ENCODE measurements at places on chromosomes 7 and 10.

- peak; percentile 65 for DNase-seq
These were observed at the start of gene OGDHL for GRCh38 chr10:49761789-49762565. OGDHL (minus strand) TSS chr10:49762323; CDS start chr10:49758592, 3,731 bp downstream.

- no peak for DNase-seq
These were observed 118.0 kb upstream of the PRSS58 start for GRCh38 chr7:142375710-142376313.

- no peak for DNase-seq
These were observed 5.7 kb downstream of the HOXA5 start for GRCh38 chr7:27137640-27138315.

DNA sequence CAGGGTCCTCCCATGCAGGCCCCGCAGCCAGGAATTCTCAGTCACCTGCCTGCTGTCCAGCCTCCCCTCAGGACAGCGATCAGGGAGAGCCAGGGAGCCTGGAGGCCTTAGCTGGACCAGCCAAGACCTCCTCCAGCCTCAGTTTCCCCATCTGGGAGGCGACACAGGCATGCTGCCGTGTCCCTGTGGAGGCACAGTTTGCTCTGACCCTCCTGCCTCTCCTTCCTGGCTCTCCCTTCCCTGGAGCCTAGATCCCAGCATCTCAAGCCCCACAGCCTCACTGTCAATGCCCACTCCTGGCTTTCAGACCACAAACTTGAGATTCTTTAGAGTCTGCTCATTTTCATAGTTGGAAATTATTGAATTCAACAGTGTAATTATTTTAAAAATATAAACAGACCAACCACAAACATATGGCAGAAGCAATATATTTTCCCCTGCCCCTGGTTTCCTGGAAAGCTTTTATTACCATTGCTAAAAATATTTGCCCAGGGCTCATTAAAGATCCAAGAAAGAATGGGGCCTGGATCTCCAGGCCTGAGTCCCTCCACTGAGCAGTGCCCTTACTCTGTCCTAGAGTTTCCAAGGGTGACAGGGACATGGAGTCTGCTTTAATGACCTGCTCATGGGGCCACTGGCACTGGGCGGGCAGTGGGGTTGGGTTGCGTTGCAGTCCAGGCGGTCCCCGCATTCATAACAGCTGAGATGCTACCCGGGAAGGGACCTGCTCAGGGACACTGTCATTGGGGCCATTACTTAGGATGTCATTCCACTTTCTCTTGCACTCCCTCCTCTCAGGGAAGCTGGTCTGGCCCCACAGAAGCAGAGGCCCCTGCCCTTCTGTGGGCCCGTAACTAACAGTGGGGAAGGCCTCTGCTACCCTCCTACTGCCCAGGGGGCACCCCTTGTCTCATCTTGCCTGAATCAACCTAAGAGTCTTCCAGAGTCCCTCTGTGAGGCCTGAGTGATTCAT lies 81.6 kb upstream of the CHST15 start:
- no peak for DNase-seq

DNA sequence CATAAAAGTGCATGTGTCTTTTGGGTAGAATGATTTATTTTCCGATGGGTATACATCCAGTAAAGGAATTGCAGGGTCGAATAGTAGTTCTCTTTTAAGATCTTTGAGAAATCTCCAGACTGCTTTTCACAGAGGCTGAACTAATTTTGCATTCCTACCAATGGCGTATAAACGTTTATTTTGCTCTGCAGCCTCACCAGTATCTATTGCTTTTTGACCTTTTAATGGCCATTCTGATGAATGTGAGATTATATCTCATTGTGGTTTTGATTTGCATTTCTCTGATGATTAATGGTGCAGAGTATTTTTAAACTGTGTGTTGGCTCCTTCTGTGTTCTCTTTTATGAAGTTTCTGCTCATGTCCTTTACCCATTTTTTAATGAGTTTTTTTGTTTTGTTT lies 1020.1 kb downstream of the NXPH1 start:
- no peak for DNase-seq

GRCh38 chr7:7764520-7765396 lies 46.4 kb upstream of the RPA3 start:
- no peak for DNase-seq

DNA sequence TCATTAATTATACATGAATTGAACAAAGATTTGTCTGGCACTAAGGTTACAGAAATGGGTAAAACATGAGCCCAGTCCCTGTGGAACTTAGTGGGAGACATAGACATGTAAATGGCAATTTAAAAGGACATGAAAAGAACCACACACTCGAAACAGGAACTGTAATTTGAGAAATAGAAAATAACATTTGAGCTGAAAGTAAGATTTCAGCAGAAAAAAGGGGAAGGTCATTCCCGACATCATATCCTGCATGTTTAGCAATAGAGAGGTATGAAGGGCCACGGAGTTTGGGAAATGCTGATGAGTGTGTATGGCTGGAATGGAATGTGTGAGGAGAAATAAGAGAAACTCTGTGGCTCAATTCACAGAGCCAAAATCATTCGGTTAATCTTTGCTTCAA lies 175.4 kb upstream of the AHR start:
- no peak for DNase-seq

DNA sequence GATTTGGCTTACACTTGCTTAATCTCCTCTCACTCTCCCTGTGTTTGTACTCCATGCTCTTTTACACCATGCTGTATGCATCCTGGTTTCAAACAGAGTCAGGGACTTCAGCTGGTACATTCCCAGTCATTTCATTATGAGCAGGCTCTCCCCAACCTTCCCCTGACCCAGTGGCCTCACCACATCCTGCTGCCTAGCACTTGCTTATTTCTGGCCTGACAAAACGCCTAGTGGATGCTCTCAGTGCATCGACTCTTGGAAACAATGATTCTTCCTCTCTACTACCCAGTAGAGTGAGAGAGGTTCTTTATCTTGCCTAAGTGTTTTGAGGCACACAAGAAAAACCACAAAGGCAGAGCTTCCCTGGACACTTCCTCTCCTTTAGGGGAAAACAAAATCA lies 63.4 kb downstream of the CAV1 start:
- DNase-seq = no peak

GRCh38 chr7:87100326-87100725 lies 40.9 kb upstream of the ELAPOR2 start:
- DNase-seq = no peak

DNA sequence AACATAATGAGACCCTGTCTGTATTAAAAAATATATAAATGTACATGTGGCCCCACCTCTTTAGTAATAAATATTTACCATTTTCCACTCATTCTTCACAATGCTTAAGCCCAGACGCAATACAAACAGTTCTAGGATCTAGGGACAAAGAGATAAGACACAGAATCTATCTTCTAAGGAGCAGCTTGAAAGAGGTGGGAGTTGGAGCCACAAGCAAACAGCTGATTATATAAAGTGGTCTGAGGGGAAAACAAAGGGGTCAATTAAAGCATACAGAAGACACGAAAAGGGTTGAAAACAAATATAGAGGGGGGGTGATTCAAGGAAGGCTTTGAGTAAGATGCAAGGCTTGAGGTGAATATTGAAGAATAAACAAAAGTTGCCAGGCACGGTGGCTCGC lies 43.1 kb downstream of the UBE2H start:
- no peak for DNase-seq

DNA sequence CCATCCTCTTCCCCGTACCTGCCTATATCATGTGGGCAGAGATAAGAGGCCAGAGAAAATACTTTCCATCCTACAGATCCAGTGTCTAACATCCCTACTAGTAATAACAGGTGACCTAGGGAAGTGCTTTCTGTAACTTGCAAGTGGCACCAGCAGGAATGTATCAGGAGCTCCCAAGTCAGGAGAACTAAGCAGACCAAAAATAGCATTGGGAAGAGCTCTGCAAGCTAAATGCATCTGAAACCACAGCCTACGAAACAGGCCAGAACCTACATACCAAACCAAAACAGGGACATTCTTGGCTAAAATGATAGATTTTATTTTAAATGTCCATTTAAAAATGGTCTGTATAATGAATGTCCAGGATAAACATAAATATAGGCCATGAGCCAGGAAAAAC lies 680.8 kb downstream of the PHTF2 start:
- DNase-seq = no peak

All from hindlimb muscle (tissue), 1 donor.